Heart right ventricle (tissue), 16 donors: ENCODE measurements at places on chromosomes 16 and 17. TPM values are rescaled to one million over a fixed set of nuclear protein-coding genes. Genes with fewer than 3 reads are reported as not detected.

GRCh38 chr17:43217614-43218087, 6.0 kb downstream of the TMEM106A start:
- no peaks in the 10 kb centered on the region for H3K36me3 ChIP-seq
- H3K27ac ChIP-seq = no peak overlapping the region
- H3K4me1 ChIP-seq = no peaks in the 10 kb centered on the region

GRCh38 chr17:5019475-5019956, 15.7 kb downstream of the SLC52A1 start:
- H3K4me1 ChIP-seq = peaks cover 7% of the 10 kb centered on the region
- no peak overlapping the region for H3K4me3 ChIP-seq

- H3K27me3 ChIP-seq = peaks cover 67% of the 10 kb centered on the region
- H3K36me3 ChIP-seq = no peaks in the 10 kb centered on the region
- H3K4me1 ChIP-seq = peaks cover 11% of the 10 kb centered on the region
- DNase-seq = no peak
- H3K27ac ChIP-seq = no peak within 1 kb of the TSS
These were observed at the start of gene USP43 for GRCh38 chr17:9644910-9645751. USP43 (plus strand) TSS chr17:9645517; CDS start chr17:9645633, 116 bp downstream.

Gene TPSB2
- 3.0 TPM for total RNA-seq

Gene KRTAP16-1
- not detected for total RNA-seq

Gene HOXB6
- 0.29 TPM for total RNA-seq

DNA sequence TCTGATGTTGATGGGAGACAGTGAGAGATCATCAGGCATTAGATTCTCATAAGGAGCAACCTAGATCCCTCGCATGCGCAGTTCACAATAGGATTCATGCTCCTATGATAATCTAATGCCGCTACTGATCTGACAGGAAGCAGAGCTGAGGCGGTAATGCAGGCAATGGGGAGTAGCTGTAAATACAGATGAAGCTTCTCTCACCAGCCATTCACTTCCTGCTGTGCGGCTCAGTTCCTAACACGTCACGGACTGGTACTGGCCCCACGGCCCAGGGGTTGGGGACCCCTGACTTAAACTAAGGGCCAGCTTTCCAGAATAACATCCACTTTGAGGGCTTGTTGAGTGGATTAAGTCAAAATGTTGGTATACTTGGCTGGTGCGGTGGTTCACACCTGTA, 2.6 kb upstream of the TMEM219 start:
- H3K4me1 ChIP-seq = peaks cover 25% of the 10 kb centered on the region
- peaks cover 12% of the 10 kb centered on the region for H3K36me3 ChIP-seq
- no peak overlapping the region for H3K27ac ChIP-seq

Gene WBP2
- total RNA-seq = 181 TPM
